Kidney epithelial cell (primary cell): ENCODE measurements at places on chromosomes 13 and 19.

DNA sequence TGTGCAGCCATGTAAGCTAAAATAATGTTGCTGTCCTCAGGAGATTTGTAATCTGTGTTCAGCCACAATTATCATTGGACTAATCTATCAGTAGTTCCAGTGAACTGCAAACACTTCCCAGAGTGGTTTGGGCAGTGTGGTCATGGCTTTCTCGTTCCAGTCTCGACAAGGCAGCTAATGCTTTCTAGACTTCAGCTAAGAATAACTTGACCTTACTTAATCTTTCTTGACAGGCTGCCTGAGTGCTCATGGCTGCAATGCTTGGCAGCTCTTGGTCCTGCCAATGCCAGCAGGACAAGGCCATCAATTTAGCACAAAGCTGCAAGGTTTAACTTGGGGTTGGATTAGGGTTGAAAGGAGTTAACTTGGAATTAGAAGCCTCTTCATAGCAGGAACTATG is 32.8 kb downstream of the ATP12A start:
- DNase-seq: no peak

GRCh38 chr19:48992581-48993174 is 431 bp downstream of the GYS1 start:
- no peak for DNase-seq

- no peak for DNase-seq
Measured at GRCh38 chr19:45917421-45918091, 3.0 kb upstream of the NANOS2 start.

GRCh38 chr13:74270018-74270417 is 135.8 kb upstream of the KLF12 start:
- peak; percentile 12 for DNase-seq

DNA sequence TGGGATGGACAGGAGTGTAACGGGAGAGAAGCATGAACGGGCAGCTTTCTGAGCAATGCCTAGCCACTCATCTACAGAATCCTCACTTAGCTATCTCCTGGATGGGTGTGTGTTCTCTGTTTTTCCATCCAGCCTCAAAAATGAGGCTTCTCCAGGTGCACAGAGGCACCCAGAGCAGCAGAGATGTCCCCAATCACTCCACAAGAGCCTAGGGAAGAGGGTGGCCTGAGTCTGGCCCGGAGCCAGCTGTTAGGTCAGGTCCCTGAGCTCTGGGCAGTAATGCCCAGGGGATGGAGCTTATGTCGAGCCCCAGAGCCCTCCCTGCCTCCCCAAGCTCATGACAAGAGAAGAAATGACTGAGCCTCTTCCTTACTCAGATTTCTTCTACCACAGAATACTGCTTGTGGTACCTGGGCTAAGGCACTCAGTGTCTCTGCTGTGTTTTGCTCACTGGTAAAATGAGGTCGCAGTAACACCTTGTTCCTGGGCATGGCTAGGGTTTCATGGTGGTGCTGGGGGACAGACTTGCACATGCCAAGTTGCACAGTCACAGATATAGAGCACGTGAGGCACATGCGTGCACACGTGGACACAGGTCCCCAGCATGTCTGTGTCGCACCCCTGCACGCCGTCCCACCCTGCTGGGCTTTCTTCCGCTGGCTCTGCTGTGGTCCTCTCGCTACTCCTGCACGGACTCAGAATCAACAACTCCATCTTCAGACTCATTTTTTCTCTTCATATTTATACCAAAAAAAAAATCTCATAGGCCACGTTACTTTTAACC is 86.6 kb upstream of the SOX1 start:
- no peak for DNase-seq

GRCh38 chr13:98216711-98217285 is 39.7 kb upstream of the RNF113B start:
- no peak for DNase-seq

GRCh38 chr13:22454586-22454985 is 726.2 kb upstream of the SGCG start:
- no peak for DNase-seq

DNA sequence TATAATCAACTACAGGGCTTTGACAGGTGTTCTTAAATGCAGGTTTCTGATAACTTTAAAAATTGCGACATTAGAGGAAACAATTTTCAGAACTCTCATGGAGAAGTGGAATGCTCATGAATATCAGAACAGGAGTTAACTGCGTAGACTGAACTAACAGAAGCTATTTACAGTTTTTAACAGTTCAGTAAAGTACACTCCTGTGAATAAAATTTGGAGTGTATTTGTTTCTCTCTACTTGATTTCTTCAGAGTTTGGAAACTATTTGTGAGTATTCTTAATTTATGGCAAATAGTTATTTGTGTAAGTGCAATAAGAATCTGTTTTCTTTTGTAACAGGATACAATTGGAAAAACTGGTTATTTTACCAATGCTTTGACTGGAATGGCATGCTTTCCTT is 114.4 kb downstream of the TNFRSF19 start:
- DNase-seq: no peak

GRCh38 chr19:13016245-13016627 is 21.0 kb downstream of the NFIX start:
- no peak for DNase-seq

- DNase-seq: no peak
Measured at GRCh38 chr13:24179486-24179850, 18.9 kb downstream of the SPATA13 start.

- DNase-seq: no peak
Measured at GRCh38 chr13:75369981-75370380, 112.0 kb downstream of the TBC1D4 start.

- no peak for DNase-seq
Measured at GRCh38 chr13:72696579-72696978, 30.9 kb downstream of the MZT1 start.

- no peak for DNase-seq
Measured at GRCh38 chr13:44974056-44974793, 15.0 kb downstream of the NUFIP1 start.

DNA sequence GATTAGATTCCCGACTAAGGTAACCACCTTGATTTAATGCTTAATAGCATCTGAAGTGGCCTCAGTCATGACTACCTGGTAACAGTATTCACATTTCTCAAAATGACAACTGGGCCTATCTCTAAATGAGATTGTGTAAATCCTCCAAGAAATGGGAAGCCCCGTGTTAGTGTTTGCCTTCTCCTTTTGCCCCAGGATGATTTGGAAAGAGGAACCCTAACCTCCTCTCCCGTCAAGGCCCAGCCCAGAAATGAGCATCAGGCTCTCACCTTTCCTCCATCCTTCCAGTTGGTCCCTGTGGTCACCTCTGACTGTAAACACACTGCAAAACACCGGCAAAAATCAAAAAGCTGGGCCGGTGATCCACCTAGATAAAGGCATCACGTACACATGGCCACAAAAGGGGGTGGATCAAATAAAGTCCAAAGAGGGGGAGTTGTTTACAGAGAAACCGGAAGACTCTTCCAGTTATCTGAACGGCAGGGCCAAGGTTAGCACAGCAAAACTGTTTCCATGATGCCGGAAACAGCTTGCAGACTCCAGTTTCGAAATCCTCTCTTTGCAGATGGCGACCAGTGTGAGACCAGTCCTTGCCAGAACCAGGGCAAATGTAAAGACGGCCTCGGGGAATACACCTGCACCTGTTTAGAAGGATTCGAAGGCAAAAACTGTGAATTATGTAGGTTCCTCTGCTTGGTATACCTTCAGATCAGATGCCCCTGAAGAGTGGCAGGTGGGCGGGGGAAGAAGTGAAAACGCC is 16.4 kb downstream of the F10 start:
- DNase-seq: no peak

DNA sequence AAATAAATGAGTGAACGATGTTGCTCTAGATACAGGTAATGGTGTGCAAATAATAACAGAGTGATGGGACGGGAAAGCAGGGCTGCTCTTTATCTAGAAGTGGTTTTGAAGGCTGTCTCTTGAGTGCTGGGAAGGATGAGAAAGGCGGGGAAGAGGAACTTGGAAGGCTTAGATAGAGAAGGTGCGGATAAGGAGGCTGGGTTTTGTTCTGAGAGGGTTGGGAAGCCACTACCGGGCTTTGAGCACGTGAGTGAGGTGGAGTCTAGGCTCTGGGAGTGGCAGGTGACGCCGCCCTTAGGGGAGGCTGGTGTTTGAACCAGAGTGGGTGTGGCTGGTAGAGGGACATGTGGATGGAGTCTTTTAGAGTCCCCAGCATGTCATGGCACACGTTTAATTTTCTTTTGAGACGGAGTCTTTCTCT is 811 bp downstream of the ARMC6 start:
- DNase-seq: no peak

GRCh38 chr13:23744315-23744714 is 144.9 kb downstream of the MIPEP start:
- DNase-seq: no peak

DNA sequence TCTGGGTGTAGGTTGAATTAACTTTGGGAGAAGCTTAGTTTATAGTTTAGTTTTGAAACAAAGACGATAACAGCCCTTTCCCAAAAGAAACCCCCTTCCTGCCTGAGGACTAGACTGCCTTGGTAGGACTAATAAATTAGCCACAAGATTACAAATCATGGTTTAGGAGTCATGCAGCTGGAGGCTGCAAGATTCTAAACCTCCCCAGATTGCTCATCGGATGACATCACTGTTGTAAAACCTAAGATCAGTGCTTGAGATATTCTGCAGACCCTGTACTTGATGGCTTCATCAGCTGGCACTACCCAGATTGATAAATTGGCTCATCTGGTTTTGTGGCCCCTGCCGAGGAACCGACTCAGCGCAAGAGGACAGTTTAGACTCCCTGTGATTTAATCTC is 35.9 kb upstream of the MPHOSPH8 start:
- DNase-seq: peak; percentile 38

DNA sequence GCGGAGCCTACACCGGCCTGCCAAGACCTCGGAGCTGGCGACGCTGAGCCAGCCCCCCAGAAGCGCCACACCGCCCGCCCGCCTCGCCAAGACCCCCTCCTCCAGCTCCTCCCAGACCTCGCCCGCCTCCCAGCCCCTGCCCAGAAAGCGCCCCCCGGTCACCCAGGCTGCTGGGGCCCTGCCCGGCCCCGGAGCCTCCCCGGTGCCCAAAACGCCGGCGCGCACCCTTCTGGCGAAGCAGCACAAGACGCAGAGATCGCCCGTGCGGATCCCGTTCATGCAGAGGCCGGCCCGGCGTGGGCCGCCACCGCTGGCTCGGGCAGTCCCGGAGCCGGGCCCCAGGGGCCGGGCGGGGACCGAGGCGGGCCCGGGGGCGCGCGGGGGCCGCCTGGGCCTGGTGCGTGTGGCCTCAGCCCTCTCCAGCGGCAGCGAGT is 10.2 kb downstream of the C19orf25 start:
- DNase-seq: no peak

DNA sequence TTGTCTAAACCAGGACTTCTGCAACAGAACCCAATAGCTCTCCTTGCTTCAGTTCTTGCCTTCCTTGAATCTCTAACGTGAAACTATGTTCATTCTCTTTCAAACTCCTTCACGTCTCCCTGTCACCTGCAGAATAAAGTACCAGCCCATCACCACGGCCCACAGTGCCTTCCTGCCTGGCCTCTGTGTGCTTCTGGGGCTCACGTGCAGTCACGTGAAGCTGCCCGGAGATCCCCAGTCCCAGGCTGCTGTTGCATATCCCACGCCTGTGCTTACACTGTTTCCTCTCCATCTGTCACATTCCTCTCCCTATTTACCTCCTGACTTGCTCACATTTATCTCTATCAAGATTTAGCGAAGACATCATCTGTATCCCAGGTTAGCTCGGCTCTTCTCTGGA is 102.8 kb downstream of the STARD13 start:
- no peak for DNase-seq

GRCh38 chr19:19120308-19121231 is 17.7 kb downstream of the TMEM161A start:
- DNase-seq: no peak

DNA sequence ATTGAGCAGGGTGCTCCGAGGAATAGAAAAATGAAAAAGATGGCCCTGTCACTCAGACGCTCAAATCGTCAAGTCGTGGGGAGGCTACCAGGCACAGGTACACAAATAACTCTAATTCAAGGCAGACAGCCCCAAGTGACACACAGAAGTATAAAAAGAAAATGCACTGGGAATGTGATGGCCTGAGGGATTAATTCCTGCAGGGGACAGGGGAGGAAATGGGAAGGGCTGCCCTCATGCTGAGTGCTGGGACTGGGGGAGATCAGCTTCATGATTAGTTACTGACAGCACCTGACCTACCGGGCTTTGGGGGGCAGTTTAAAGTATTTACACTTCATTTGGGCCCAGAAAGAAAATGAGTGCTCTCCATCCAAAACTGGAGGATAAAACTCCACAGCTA is 20.9 kb upstream of the UBE2L5 start:
- no peak for DNase-seq

DNA sequence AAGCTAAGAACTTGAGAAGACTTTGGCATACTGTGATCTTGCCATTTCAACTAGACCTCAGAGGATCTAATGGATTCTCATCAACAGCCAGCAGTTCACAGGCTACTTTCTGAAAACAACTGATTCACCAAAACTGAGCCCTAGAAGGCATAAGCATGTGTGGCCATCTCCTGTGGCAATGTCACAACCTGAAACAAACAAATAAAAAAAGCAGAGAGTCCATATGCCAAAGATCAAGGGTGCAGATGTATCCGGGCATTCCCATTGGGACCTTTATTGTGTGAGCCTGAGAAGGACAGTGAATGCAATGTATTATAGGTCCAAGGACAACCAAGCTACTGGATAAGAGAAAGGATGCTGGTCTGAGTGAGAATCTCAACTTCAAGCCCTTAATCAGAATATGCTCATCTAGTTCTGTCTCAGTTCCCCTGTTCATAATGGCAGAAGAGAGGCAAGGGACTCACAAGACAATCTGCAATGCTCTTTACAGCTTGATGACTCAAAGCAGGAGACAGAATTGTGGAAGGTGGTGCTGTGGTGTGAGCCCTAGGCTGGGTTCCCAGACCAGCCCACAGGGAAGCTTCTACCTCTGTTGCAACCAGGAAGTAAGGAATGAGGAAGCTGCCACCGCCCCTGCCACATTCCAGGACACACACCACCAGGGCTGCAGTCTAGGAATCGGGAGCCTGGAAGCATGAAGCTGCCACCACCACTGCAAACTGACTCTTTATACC is 133.7 kb downstream of the RAP2A start:
- peak; percentile 28 for DNase-seq

DNA sequence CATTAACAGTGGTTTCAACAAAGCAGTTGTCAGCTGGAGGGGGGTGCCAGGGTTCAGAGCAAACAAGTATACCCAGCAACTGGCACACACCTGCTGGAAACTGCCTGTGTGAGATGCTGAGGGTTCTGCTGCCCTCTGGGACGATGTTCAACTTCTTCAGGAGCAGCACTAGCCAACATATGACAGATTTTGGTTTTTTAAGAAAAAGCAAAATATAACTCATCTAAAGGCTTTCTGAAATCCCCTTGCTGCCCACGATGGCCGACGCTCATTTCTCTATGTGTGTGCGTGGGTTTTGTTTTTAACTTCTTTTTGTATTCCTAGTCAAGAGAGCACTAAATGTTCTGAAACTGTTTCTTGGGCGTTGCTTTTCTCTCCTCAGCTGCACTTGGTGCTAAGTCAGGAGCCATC is 79.9 kb downstream of the MRPL57 start:
- DNase-seq: no peak

DNA sequence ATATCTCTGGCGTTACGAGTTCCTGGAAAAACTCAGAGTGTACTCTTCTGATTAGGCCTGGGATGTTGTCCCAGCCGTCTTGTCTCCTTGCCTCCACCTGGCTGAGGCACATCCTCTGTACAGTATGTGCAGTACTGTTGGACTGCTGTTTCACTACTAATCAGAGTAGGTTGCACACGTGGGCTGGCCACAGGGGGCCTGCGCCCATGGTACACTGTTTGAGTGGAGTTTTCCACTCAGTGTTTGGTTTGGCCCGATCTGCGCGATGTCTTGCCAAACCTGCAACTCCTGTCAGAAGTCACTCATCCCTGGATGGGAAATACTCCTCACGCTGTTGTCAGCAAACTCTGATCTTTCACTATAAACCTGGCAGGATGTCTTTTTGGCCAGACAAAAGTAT is 189.6 kb upstream of the CSNK1A1L start:
- no peak for DNase-seq

GRCh38 chr13:89380101-89380500 is 1708.9 kb downstream of the SLITRK5 start:
- DNase-seq: peak; percentile 61
